ENCODE measurements at places on chromosomes 1 and 21.

DNA sequence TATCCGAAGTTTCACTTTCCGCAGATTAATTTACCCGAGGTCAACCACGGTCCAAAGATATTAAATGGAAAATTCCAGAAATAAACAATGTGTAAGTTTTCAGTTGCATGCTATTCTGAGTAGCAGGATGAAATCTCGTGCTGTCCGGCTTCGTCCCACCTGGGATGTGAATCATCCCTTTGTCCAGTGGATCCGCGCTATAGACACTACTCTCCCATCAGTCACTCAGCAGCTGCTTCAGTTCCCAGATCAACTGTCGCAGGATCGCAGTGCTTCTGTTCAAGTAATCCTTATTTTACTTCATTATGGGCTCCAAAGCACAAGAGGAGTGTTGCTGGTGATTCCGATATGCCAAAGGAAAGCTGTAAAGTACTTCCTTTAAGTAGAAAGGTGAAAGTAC, 8.3 kb upstream of the LRP8 start:
- no peak for DNase-seq

GRCh38 chr21:27581168-27581567, 614.3 kb upstream of the ADAMTS5 start:
- DNase-seq, result no peak

DNA sequence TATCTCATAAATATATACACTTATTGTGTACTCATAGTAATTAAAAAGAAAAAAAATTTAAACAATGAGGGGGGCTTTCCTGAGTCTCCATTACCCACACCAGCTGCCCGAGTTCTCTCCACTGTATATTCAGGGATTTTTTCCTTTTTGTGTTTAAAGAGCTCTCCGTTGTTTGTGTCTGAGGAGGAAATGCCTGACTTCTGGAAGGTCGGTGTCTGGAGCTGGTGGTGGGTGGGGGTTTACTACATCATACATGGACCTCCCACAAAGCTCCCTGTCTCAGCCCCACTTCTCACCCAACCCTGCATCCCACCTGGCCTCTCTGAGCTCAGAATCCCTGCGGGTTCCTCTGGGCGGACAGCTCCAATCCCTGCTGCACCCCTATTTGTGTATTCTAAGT, 64.1 kb upstream of the ETV3 start:
- DNase-seq, result no peak

GRCh38 chr1:234466945-234467344, 12.0 kb downstream of the TARBP1 start:
- no peak for DNase-seq

- peak; percentile 95 for DNase-seq
Measured at GRCh38 chr1:64133036-64133435, 70.4 kb upstream of the UBE2U start.

DNA sequence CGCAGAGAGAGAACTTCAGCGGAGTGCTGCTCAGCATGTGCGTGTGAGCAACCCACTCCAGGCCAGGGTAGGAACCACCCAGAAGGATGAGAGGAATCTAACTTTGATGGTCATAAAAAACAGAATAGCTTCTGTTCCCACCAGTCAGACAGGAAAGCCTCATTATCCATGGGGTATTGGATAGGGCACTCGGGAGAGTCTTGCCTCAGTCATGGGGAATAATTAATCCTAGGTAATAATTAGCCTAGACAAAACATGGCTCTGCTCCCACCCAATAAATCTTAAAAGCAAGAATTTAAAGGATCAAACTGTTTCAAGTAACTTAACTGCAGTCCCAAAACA, 35.3 kb downstream of the LDLRAD1 start:
- DNase-seq, result no peak

DNA sequence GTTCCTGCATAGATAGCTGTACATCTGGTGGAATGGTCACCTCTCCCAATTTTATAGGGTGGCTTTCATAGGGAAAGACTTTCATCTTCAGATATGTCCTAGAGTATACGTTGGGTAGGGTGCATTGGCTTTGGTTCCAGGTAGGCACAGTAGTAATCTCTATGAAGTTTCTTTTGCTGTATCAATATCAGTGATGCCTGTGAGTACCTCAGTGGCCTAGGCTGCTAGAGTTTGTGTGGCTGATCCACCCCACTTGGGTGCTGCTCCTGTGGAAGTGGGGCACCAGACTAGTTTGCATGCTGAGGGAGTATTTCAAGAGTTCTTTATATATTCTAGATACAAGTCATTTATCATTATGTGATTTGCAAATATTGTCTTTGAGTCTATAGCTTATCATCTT, 370.5 kb upstream of the VAMP3 start:
- no peak for DNase-seq

DNA sequence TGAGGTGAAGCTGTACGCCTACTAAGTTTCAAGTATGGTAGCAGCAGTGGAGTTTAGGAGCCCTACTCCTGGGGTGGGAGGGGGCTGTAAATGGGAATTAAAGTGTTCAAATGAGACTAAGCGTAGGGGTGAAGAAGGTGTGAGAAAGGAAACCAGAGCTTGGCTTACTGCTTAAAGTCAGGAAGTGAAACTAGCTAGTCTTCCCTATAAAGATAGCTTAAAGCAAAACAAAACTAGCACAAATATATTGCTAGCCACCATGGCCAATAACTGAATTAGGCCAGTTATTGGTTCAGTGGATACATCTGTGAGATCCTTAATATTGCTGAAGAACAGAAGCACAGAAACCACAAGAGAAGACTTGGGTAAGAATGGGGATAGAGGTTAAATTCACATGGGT, 492.2 kb upstream of the PKN2 start:
- no peak for DNase-seq

DNA sequence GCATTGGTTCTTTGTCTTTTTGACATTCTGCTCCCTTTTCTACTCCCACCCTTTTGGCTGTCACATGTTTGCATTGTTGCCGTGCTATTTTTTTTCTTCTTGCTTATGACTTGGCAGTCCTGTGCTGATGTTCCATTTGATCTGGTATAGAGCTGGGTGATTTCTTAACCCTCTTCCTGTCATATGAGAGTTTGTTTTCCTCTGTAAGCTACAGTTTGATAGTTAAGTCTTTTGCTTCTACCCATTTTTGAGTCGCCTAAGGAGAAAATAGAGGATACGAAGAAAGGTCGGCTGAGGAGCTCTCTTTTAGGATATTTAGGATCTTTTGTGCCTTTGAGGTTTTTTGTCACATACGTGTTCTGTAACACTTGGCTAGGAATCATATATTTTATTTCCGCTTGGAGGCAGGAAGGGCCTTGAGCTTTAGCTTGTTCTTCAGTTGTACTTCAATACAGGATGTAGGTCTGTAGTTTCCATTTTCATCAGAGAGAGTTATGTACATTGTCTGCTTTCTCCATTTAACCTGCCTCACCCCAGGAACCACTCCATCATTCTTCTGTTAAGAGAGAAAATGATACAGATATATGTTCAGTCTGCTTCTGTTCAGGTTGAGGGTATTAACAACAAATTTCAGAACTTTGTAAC, 150.7 kb downstream of the BACH1 start:
- DNase-seq, result no peak

DNA sequence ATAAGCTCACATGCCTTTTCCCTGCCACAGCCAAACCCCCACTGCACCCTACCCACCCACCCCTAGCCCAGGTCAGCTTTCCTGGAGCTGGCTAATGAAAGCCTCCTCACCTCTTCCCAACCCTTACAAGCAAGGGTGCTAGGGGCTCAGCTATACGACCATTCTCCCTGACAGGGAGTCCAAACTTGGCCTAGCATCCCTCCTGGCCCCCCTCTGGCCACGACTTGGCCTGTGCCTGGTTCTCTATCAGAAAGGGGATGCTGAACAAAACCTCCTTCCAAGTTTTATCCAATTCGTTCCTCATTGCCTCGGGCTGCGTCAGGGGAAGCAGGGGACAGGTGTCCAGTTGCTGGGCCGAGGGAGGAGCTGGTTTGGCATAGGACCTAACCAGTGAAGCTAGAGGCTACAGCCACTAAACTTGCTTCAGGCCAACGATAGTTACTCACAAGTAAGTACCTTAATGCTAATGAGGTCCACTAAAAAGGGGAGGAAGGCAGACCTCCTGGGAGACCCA, 8.6 kb downstream of the TMEM81 start:
- no peak for DNase-seq

- no peak for DNase-seq
Measured at GRCh38 chr1:78079580-78079979, 33.8 kb downstream of the GIPC2 start.

- no peak for DNase-seq
Measured at GRCh38 chr1:223328566-223328965, 35.4 kb downstream of the SUSD4 start.

- no peak for DNase-seq
Measured at GRCh38 chr1:162117039-162117774, 47.7 kb downstream of the NOS1AP start.

DNA sequence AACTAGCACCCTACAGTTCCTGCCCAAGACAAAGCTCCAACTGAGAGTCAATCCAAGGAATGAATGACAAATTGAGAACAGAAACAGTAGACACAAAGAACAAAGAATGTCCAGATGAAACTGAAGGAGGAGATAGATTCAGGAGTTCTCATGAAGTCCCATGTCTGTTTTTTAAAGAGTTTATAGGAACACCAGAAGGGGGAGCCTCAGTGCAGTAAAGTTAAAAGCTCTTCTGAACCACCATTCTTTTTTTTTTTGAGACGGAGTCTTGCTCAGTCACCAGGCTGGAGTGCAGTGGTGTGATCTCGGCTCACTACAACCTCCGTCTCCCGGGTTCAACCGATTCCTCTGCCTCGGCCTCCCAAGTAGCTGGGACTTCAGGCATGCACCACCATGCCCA, 323.6 kb downstream of the MRPL39 start:
- peak; percentile 48 for DNase-seq

DNA sequence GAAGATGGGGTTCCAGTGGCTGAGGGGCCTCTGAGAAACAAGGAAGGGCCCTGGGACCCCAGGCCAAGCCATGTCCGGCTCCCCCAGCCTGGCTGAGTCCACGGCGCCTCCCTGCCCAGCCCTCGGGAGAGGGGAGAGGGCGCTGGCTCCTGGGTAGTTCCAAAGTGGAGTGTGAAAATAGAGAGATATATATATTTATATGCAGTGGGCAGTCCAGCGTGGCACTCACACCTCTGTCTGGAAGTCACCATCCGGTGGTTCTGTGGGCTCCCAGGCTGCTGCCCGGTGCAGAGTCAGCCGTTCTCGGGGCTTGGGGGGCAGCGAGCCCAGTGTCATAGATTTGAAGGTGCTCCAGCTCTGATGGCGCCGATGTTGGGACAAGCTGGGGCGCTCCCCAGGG, 23.4 kb upstream of the COL16A1 start:
- no peak for DNase-seq

DNA sequence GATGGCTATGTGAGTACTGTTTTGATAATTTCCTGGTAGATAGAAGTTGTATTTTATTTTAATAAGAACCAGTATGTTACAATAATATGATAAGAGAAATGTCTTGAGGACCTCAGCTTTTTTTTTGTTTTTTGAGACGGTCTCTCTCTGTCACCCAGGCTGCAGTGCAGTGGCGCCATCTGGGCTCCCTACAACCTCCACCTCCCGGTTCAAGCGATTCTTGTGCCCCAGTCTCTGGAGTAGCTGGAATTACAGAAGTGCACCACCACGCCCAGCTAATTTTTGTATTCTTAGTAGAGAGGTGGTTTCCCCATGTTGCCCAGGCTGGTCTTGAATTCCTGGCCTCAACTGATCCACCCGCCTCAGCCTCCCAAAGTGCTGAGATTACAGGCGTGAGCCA, 968.1 kb upstream of the ADGRL4 start:
- DNase-seq, result no peak

Measured in AG08395 (cell line).